ENCODE measurements at places on chromosomes 5 and 9.

DNA sequence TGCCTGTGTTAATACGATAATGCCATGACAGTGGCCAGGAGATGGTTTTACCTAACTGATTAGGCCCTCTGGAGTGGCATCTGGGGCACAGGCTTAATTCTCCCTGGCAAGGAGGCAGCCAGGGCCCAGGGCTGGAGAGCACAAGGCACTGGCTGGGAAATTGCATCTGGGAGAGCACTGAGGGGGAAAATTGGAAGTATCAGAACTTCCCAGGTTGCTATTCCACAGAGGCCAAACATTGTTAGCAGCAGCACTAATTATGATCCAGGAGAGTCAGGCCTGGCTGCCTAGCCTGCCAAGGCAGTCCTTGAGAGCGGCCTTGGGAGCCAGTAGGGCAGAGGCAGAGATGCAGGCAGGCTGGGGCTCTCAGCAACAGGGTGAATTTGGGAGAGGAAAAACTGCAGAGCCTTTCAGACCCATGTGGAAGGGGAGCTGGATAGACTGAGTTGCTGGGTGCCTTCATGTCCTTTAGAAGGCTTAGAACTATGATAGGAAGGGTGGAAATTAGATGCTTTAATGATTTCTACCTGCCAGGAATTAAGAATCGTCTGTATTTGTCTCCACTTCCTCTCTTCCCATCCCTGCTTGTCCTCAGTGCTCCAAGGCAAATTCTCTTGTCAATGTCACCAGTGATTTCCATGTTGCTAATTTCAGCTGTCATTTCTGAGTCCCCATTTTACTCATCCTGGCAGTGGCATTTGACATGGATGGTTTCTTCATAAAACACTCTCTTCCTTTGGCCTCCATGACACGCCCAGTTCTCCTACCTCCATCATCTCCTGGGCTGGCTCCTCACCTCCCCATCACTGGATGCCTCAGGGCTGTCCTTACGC lies 56.1 kb upstream of the HSPA9 start:
- no peak for DNase-seq

DNA sequence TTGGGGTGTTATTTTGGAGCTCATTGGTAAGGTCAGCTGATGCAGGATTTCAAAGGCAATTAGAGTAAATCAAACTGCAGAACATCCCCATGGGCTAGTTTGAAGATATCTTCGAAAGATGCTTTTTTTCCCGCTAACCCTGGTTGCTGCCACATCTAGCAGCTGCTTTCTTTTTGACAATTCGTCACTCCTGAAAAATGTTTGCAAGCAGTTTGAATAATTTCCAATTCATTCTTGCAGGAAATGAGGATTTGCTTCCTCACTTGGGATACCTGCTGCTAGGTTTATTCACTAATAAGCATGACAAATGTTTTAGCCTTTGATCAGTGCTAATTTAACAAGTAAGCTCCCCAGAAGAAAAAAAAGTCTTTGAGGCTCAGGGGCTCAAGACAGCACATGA lies 649.6 kb upstream of the RORB start:
- no peak for DNase-seq

DNA sequence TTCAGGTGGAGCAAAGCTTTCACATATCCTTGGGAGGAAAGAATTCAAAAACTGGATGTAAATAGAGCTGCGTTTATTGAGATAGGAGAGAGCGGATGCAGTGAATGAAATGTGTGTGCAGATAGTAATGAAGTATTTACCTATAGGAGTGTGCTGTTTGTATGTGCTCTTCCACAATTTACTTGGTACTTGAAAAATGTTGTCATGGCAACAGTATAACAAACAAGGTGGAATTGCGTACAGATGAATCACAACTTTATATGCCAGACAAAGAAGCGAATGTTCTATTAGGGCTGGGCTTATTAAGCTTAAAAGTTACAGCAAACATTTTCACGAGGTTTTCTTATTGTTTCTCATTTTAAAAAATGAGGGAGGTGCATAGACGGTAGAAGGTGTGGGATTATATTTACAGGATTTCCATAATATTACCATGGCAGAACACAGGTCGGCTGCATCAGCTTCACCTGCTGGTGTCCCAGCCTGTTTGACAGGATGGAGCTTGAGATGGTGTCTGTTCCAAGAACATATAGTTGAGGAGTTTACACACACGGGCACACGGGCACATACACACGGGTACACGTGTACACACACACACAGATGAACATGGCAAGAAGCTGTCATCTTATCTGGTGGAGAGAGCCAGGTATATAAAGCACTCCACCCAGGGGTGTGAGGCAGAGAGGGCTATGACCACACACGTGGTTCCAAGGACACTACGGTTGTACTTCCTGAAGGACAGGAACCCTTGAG lies 155.7 kb downstream of the RMI1 start:
- DNase-seq, result no peak

DNA sequence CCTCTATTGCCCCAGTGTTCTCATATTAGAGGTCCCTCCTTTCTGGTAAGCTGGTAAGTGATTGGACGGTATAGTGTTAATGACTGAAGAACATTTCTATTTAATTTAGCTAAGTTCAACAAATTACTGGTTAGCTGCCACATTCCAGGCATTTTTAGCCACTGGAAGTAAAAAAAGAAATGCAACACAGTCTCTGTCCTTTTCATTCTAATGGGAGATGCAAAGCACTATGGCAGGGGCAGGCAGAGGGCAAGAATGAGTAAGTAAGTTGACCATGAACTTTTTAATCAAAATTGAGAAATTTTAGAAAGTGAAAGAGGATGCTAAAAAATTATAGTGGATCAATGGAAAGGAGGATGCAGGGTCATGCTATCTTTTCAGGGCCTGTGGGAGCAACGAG lies 137.4 kb downstream of the GPBP1 start:
- no peak for DNase-seq

GRCh38 chr9:84499969-84500582 lies 159.5 kb upstream of the SLC28A3 start:
- no peak for DNase-seq

DNA sequence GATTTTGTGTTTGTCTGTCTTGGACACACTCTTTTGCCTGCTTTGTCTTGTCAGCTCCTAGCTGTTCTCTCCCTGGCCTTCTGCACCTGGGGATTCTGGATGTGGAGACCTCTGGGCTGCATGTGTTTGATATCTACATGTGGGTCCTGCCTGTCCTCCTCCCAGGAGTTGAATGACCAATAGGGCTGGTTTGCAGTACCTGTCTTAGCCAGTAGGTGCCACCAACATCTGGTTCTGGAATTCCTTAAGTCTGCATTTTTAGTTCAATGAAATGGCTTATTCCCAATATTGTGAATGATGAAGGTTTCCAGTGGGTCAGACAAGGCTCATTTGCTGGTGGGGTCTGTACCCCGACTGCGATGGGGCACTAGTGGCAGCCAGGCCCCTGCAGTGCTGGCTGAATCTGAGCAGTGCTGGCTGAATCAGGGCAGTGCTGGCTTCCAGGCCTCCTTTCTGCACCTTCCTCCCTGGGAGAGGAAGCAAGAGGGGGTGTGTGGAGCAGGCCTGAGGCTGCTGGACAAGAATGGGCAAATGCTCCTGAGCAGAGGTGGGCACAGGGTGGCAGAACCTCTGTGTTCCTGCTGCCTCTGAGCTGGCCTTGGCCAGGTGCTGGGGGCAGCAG lies 73.3 kb downstream of the RXRA start:
- DNase-seq, result no peak

GRCh38 chr9:24118190-24118589 lies 292.1 kb upstream of the ELAVL2 start:
- DNase-seq, result no peak

DNA sequence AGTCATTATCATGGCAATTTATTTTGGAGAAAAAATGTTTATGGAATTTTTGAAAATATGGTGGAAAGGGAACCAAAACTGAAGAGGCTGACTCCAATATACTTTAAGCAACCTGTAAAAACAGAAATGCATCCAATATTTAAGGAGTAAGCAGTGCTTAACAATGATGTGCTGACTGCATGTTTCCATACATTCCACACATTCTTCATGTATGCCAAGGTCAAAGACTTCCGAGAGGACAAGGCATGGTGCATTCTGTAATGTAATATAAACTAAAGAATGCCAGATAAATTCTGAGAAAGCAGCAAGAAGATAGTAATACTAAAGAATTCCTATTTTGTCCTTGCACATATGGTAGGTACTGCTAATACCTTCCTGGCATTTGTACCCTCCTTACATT lies 2015.9 kb upstream of the CDH9 start:
- DNase-seq, result no peak

GRCh38 chr5:154547551-154547950 lies 69.5 kb upstream of the HAND1 start:
- no peak for DNase-seq

GRCh38 chr5:133985540-133986180 lies 17.2 kb upstream of the C5orf15 start:
- no peak for DNase-seq

All from gastrocnemius medialis (tissue), 4 donors.